ENCODE measurements at places on chromosomes 5 and 9. TPM values are rescaled to one million over a fixed set of nuclear protein-coding genes. Genes with fewer than 3 reads are reported as not detected.

GRCh38 chr9:95147452-95148207, 169.9 kb downstream of the FANCC start:
- DNase-seq, result no peak

- no peak for DNase-seq
Measured at GRCh38 chr9:8643896-8644295, 844.3 kb upstream of the DMAC1 start.

GRCh38 chr9:104118916-104119315, 24.8 kb downstream of the SMC2 start:
- DNase-seq, result no peak

DNA sequence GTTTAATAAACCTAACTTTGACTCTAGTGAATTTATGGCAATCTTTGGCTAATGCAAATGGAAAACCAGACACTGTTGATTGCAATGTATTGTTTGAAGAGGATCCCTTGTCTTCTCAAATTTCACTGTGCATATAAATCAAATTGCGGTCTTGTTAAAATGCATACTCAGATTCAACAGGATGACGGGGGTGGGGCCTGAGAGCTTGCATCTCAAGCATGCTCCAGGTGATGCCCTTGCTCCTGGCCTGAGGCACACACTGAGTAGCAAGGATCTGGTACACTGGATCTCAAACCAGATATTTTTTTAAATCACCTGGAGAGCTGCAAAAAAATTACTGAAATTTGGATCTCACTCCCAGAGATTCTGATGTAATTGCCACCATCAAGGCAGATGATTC, 463.7 kb downstream of the DNAH5 start:
- DNase-seq, result no peak

DNA sequence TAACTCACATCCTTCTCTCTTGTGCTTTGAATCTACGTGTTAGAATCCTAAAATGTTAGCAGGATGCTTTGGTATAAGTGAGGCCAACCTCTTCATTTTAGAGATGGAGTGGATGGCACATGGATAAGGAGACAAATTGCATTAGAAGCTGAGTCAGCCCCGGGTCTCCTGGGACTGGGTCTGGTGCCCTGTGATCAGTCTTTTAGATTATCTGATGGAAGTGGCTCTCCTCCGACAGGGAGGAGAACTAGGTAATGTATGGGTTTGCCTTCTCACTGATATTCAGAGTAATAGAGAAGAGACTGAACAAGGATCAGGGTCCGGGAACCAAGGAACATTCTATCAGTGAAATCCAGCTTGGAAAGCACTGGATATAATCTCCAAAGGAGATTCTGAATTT, 74.9 kb upstream of the TNFSF8 start:
- no peak for DNase-seq

- peak; percentile 78 for DNase-seq
Measured at GRCh38 chr5:150410524-150411244, 2.0 kb downstream of the CD74 start.

GRCh38 chr5:159878988-159879471, 37.3 kb upstream of the ADRA1B start:
- DNase-seq, result peak; percentile 62

GRCh38 chr5:178532666-178533065, 57.5 kb downstream of the COL23A1 start:
- no peak for DNase-seq

GRCh38 chr5:83547161-83547560, 75.6 kb downstream of the VCAN start:
- DNase-seq, result no peak

- no peak for DNase-seq
Measured at GRCh38 chr5:107705402-107706014, 34.8 kb upstream of the EFNA5 start.

- no peak for DNase-seq
Measured at GRCh38 chr5:125552486-125552885, 806.0 kb upstream of the ZNF608 start.

PCDHGB3 gene
- total RNA-seq, result 9.7 TPM

OR4F3 gene
- not detected for total RNA-seq

WNT8A gene
- not detected for total RNA-seq

ORM2 gene
- not detected for total RNA-seq

CDH9 gene
- total RNA-seq, result not detected

DMRT3 gene
- total RNA-seq, result 0.40 TPM

PCDHGC3 gene
- total RNA-seq, result 71.4 TPM

IL9 gene
- total RNA-seq, result not detected

C5orf58 gene
- total RNA-seq, result not detected

Measured in sciatic nerve (tissue), 2 donors.